ENCODE measurements at places on chromosomes 11 and 22.
A peak's percentile ranks its signal among the peaks of the same experiment; 100 is the strongest.

DNA sequence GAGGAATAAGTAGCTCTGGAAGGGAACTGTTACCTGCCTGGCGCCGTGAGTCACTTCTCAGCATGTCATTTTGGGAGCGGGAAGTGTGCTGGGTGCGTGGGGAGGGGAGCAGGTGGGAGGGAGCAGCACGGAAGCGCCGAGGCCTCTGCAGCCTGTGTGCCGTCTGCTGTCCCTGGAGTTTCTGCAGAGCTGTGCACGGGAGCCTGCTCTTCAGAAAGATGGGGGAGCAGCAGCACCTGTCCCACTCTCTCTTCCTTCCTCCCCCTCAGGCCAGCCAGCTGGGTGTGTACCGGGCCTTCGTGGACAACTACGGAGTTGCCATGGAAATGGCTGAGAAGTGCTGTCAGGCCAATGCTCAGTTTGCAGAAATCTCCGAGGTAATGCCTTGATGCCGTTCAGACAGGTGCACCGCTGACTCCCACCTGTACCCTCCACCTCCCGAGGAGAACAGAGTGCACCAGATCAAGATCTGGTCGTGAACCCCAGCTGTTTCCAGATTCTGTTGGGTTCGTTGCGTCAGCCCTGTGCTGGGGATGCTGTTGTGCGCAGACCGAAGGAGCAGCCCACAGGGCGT, 87.9 kb downstream of the BCR start:
- no peak for ATAC-seq

DNA sequence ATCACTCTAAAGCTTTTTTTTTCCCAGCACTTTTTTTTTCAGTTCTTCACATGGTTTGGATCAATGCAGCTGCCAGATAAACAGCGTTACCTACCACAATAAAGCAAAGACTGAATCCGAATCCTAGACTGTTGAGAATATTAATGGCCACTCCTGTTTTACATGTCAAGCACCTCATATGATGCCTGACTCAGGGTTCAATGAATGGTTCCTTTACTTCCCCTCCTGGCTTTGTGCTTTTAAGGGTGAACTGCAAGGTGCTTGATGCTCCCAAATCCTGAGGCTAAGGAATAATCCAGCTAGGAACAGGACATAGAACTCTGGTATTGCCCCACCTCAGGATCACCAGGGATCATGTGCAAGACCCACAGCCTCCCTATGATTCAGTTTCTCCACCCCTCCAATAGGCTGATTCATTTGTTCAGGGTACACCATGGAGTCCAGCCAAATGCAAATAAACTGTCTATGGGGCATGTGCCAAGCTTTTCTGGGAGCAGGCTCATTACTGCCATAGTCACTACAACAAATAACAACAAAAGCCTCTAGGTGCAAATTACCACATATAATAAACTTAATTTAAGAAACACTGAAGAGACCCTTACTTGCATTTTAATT, 104.3 kb downstream of the GAB2 start:
- no peak for ATAC-seq

GRCh38 chr11:45021692-45022141, 71.0 kb upstream of the TP53I11 start:
- peak; percentile 91 for ATAC-seq

- no peak for ATAC-seq
These were observed 65.2 kb downstream of the WNT7B start for GRCh38 chr22:45911601-45912271.

DNA sequence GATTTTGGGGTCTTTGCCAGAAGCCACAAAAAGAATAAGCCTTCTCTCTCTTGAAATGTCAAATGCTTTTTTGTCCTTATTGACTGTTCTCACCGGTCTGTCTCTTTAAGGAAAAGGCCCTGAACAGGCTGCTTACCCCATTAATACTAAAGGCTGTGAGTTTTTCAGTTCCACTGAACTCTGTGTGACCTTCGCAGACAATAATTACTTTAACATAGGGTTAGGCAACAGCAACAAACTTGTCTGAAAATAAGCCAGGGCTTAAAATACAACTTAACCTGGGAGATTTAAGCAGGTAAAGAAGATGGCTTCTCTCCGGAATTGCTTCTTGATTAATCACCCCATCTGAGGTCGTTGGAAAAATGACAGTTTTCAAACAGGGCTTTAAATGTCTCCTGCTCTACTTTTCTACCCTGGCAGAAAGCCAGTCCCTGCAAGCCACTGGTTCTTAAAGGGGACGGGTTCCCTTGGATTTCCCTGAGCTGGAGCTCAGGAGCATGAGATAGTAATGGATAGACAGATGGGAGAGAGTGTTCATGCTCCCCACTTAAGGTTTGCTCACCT, 69.4 kb downstream of the ARL14EP start:
- no peak for ATAC-seq
